ENCODE measurements at places on chromosomes 13 and 19. TPM values are rescaled to one million over a fixed set of nuclear protein-coding genes. Genes with fewer than 3 reads are reported as not detected.

CATSPERD gene
- total RNA-seq, result 9.3 TPM

ZNF154 gene
- total RNA-seq, result 1.1 TPM

- DNase-seq, result peak; percentile 27
Observed at GRCh38 chr19:47157431-47158321, 27.0 kb downstream of the SAE1 start.

DNA sequence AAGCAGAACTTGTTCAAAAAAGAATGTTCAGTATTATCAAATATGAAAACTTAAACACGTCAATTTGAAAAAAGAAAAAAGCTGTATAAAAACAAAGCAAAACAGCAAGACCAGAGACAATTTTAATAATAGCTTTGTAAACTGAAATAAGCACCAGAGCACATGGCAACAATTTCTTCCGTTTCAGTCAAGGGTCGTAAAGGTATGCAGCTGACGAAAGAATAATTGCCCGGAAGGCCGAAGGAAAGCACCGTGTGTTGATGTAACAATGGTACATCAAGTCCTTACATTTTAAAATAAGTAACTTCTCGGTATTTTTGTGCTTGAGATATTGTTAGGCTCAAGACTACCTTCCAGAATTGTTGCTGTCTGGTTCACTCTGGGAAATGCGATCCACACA lies 1.7 kb downstream of the PROSER1 start:
- no peak for DNase-seq

DNA sequence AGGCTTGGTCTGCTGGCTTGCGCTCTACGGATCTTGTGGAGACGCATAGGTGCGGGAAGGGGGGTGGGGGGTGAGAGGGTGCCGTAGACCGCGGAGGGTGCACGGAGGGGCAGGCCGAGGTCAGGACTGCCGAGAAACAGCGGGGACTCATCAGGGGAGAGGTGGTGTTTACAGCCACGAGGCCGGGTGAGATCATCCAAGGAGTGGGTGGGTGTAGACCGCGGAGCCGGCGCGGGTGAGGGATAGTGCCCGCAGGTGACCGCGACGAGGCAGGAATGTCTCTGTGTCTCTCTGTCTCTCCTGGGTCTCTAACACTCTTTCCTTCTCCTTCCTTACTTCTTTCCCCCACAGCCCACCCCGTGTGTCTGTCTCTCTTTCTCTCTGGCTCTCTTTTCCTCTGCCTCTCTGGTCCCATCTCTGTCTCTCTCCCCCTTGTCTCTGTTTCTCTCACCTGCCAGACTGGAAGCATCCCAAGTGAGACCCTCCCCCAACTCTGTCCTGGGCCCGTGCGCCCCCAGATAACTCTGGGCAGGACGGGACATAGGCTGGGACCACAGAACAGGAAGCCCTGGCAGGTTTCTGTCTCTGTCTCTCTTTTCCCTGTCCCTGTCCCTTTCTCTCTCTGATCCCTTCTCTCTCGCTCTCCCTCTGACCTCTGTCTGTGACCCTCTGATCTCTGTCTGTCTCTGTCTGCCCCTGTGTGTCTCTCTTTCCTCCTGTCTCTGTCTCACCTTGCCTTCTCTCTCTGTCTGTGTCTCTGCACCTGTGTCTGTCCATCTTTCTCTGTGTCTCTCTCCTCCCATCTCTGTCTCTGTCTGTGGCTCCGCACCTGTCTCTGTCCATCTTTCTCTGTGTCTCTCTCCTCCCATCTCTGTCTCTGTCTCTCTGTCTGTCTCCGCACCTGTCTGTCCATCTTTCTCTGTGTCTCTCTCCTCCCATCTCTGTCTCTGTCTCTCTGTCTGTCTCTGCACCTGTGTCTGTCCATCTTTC lies 1.8 kb upstream of the KLK4 start:
- no peak for DNase-seq

DNA sequence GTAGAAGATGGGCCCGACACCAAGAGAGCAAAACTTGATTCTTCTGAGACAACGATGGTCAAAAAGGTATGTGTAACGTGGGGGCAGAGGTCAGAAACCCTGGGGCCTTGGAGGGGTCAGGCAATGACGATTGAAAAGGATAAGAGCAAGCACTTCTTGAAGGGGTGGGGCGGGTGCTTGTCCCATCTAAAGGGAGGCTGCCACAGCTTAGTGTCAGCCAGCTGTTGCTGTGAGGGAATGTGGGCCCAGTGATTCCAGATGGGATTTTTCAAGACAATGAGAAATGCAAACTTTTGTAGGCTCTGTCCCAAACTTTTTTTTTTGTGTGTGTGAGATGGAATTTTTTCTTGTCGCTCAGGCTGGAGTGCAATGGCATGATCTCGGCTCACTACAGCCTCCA lies 24.5 kb downstream of the SAE1 start:
- DNase-seq, result no peak

DNA sequence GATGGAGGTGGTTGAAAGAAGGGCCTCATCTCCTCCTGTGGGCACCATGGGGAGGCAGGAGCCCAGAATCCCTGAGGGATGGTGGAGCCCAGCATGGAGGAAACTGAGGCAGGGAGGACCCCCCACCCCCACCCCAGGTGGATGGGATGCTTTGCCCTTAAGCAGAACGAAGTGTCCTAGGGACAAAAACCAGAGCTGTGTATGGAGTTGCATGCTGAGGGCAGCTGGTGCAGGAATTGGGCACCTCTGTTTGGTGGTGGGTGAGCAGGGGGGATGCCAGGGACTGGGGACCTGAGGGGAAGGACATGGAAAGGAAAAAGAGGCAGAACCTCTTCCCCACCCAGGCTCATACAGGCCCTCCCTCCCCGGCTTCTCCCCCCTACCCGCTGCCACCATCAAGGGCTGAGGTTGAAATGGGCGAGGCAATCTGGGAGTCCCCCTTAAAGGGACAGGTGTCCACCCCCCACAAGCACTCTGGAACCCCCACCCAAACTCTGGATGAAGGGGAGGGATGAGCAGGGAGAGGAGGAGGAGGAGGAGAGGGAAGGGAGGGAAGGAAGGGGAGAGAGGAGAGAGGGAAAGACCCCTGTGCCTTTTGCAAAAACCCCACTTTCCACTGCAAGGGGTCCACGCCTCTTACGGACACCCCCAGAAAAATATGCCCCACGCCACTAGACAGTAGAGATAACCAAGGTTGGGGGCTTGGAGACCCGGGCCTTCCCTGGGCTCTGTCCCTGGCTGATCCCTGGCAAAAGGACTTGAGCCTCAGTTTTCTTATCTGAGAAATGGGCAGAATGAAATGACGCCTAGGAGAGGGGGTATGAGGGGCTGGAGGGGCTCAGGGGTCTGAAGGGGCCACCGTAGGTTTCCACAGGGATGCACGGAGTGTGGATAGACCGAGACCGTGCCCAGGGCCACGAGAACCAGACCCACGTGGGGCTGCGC lies 5.9 kb downstream of the ONECUT3 start:
- no peak for DNase-seq
